ENCODE measurements at places on chromosomes 1 and 21.

DNA sequence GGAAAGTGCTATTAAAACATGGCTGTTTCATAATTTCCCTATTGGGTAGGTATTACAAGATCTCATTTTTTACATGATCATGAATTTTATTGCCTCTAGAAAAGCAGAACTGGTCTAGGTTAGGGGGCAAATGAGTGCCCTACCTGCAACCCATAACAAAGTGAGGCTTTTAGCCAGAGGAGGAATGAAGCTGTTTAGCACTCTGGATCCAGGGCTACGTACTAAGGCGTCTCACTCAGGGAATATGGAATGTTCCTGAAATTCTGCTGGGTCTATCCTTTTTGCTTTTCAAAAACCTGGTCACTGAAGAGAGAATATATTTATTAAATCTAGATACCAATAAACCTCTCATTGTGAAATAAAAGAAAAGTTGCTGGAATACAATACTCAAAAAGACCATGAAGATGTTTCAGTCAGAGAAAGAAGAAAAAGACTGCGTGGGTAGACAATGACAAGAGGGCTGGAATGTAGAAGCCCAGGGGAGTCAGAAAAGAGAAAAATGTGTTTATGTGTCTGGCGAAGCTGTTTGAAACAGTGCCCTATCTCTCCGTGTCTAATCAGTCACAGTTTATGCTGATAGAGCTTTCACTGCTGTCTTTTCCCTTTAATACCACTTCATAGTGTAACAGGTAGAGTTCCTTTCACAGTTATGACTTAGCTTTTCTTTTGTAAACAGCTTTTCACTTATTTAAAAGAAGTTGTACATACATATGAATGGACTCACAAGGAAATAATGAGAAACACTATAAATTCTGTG, 25.0 kb upstream of the SYDE2 start:
- DNase-seq, result no peak

GRCh38 chr21:29904359-29905282, 35.2 kb downstream of the GRIK1 start:
- no peak for DNase-seq

GRCh38 chr1:1004420-1004779, 4.5 kb upstream of the HES4 start:
- no peak for DNase-seq

- DNase-seq, result no peak
Measured at GRCh38 chr1:219529116-219529515, 83.8 kb downstream of the ZC3H11B start.

DNA sequence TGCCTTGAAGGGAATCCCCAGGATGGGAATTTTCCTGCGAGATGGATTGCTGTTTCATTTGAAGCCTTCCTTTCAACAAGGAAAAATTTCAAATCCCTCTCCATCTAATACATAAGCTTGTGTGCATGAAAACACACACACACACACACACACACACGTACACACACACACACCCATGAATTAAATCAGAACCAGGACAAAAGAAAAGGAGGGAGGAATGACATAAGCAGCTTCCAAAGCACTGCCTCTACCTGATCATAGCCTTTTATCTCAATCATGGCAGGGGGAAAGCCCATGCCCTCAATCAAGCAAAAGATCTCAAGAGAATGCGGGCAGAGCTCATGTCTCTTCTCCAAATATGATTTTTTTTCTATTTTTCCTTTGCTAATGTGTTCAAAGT, 139.7 kb downstream of the SLC44A5 start:
- DNase-seq, result no peak

GRCh38 chr1:154883919-154884868, 14.1 kb upstream of the KCNN3 start:
- no peak for DNase-seq

- no peak for DNase-seq
Measured at GRCh38 chr21:43741423-43742096, 22.6 kb downstream of the PDXK start.

DNA sequence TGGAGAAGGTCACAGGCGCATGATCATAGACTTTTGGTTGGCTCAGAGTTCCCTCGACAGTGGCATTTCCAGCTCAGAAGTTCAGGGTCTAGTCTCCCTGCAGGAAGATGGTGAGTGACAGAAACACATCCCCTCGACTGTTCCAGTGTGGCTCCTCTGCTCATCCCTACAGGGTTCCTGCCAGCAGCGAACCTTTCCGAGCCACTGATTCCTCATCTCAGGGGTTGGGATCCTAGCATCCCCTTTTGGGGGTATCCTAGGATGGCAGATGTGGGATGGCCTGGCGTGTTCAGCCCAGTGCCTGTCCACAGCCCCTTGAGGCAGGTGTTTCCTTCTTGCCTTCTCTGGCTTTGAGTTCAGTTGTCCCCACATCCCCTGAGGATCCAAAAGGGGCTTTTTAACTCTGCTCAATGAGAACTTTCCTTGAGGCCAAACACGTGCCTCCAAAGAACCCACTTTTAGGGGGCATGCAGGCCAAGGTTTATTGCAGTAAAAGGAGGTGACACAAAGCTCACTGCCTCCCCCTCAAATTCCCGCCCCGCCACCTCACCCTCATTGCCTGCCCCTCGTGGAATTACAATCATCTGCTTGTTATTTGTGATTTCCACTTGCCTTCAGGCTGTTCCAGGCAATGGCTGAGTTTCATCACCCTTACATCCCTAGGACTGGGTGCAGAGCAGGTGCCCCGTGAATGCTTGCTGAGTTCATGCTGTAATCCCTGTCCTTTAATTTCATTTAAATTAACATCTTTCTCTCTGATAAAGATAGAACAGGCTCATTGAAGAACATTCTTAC, 440.7 kb downstream of the CAMTA1 start:
- no peak for DNase-seq

GRCh38 chr1:219670426-219671149, 57.7 kb upstream of the ZC3H11B start:
- DNase-seq, result no peak

DNA sequence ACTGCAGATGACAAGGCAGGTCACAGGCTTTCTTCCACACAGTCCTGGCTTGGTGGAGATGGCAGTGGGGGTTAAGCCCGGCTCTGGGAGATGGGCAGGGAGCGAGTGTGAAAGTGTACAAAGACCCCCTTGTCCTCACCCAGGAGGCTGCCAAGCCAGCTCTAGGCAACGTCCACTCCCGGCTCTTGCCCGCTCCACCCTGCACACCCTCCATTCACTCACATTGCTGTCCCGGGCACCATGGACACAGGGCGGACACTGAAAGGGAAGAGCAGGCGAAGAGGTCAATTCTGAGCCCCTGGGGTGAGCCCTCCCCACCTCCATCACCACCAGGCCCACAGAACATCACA, 8.9 kb downstream of the COL16A1 start:
- DNase-seq, result no peak

DNA sequence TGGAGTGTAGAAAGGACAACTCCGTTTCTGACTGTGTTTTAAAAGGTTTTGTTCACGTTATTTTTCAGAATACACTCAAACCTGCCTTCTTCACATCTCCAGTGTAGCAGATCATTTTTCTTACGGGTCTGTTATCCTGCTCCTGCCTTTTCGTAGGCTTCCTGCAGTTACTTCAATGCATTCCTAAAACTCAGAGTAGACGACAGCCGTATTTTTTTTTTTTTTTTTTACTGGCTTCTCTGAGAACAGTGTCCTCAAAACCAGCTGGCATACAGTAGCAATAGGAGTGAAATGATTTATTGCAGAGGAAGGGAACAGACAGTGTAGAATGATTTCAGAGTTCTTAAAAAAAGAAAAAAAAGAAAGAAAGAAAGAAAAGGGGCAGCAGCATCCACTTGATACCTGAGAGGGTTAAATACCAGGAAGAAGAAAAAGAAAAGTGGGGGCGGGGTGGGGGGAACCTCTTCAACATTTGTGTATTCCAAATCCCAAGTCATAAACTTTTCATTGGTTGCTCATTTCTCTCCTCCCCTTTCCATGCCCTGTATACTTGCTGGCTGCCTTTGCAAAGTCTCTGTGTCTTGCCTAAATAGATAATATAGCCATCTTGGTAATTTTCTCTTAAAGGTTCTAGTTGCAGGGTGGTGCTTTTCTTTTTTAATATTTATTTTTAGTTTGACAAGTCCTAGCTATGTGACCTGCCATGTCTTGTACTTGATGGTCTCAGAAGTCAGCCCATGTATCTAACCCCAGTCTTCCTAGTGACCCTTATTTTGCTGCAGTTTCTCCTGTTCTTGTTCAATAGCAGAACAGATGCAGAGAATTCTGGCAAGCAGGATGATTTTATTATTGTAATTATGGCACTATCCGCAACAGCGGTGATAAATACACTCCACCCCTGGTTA, 2.8 kb downstream of the TGFB2 start:
- DNase-seq, result no peak

DNA sequence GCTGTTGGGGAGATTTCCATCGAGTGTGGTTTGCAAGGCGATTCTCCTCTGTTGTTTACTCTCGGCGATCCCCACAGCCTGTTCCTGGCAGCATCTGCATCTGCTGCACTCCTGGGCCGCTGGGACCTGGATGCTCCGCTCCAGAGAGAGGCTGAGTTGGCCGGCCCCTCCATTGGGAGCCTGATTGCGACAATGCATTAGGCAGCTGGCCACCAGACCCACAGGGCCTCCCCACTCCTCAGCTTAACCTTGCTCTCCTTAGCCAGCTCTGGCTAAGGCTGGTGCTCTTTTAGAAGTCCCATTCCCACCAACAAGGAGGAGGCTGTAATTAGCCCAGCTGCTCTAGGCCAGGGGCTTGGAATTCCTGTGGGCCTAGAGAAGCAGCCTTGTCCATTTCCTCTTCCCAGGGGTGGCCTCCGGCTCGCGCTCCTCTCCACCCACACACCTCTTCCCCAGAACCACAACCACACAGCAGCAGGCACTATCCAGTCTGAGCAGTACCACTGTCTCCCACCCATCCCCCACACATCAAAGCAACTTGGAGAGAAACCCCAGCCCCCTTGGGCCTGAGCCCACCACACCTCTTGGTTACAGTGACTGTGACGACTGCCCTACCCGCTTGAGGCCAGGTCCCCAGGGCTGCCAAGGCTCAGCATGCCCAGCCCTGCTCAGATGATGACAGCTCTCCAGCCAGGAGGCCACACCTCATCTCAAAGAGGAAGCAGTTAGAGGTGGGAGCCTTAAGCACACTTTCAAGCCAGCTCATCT, 193.8 kb upstream of the EDN2 start:
- DNase-seq, result no peak

DNA sequence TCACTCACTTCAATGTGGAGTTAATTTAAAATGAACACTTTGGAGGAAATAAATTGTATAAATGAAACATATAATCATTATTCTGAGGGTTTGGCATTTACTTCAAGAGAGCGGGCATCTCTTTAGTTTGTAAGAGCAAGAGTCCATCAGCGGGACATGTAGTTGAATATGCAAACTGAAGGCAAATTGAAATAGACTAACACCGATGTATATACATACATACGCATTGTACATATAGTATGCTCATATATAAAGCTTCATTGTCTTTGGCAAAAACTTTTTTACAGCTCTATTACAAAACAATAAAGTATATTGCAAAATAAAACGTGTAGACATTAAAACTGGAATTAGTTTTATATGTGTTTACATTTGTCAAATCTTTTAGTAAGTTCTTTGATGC, 328.9 kb downstream of the LTN1 start:
- no peak for DNase-seq

DNA sequence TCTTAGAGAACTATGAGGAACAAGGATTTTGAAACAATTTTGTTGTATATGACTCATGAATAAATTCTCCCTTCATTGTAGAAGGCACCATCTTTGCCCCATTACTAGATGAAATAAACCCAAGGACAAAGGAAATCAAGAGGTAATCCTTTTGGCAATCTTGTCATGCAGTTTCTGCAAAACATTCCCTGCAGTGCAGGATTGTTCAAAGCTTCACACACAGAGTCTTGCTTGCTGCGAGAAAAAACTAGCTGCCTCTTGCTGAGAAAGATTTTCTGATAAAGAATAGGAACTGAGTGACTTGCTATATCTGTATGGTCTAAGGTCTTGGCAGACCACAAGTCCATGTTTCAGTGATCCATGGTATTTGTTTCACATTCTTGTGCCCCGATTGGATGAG, 657.4 kb upstream of the ADGRL4 start:
- no peak for DNase-seq

DNA sequence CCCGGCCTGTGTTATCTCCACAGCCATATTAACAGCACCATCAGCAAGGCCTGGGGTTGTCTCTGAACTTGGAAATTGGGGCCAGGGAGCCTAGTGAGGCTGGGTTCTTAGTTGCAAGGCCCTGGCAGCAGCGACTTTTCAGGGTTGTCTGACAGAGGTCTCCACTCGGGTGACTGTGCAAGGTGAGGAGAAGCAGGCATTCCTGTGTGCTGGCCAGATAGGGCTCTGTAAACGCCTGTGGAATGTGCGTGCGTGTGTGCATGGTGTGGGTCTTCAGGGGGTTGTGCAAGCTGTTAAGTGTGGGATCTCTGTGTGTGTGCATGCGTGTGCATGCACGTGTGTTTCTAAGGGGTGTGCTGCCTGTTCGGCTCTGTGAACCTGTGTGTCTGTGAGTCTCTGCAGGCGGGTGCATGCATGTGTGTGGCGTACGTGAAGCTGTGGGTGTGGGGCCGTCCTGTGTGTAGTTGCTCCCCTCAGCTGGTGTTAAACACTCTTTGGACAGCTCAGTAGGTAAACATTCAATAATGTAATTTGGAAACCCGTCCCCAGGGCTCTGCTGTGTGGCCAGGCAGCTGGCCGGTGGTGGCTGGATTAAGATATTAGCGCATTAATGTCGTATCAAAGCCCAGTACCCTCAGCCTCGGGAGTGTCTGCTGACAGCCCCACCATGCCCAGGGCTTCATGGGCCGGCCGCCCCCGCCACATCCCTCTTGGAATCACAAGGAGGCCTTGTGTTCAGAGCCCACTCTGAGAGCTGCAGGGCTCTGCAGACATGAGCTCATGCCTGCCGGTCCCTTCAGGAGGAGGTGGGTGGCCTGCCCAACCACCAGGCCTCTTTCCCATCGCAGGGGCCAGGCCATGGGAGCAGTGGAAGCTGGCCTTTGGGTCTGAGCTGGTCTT, 189.9 kb downstream of the FOXD2 start:
- no peak for DNase-seq

- DNase-seq, result no peak
Measured at GRCh38 chr1:84089465-84089864, 54.6 kb upstream of the PRKACB start.

GRCh38 chr1:231800108-231800507, 173.5 kb downstream of the DISC1 start:
- no peak for DNase-seq

DNA sequence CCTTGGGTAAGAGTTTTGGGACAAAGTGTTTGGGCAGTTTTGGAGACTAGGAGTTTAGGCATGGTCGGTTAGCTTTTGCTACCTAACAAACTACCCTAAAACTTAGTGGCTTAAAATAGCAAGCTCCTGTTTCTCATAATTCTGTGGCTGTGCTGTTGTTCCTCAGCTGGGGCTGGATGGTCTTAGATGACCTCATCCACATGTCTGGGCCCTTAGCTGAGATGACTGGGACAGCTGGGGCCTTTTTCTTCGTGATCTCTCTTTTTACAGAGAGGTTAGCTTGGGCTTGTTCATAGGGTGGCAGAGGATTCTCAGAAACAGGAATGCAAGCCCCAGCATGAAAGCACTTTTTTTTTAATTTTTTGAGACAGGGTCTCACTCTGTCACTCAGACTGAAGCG, 6.6 kb downstream of the ATP1A4 start:
- no peak for DNase-seq

- no peak for DNase-seq
Measured at GRCh38 chr1:207049514-207049913, 1.5 kb downstream of the YOD1 start.

All from stimulated activated CD8-positive, alpha-beta memory T cell treated with anti-CD3 and anti-CD28 coated beads, Interleukin-4, amount 100 ng/mL, for 24 hours (primary cell).